ENCODE measurements at places on chromosomes 5 and 9. TPM values are rescaled to one million over a fixed set of nuclear protein-coding genes. Genes with fewer than 3 reads are reported as not detected.

DNA sequence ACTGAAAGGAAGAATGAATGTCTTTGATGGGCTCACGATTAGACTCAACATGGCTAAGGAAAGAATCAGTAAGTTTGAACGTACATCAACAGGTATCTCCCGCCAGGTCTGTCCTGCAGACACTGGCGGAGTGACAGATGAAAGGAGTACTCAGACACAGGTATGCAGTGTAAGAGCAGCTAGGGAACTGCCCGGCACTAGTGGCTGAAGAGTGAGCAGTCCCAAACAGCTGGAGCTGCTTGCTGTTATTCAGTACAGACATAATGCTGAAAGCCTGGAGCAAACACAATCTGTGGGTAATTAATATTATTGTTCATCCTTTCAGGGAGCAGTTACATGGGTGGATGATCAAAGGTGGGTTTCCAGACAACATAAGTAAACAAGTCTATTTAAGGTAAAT, 835.5 kb downstream of the TLE4 start:
- DNase-seq = no peak

The CNTFR gene
- polyA plus RNA-seq = 48.1 TPM

DNA sequence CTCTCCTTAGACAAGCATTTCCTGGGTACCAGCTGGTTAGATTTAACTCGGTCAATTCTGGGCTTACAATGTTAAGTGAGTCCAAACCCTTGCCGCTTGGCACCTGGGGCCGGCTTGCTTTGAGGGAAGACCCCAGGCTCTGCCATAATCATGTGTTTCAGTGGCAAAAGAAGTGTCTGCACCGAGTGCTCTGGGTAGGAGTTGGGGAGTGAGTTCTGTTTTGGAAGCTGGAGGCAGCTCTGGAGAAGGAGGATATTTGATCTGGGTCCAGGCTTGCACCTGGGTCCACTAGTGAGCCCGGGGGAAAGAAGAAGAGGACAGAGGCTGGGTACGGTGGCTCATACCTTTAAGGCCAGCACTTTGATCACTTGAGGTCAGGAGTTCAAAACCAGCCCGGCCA, 8.4 kb upstream of the OLFM1 start:
- DNase-seq = no peak

The ADGRD2 gene
- polyA plus RNA-seq = 0.19 TPM

- DNase-seq = no peak
Observed at GRCh38 chr5:60458666-60459065, 241.3 kb downstream of the DEPDC1B start.

DNA sequence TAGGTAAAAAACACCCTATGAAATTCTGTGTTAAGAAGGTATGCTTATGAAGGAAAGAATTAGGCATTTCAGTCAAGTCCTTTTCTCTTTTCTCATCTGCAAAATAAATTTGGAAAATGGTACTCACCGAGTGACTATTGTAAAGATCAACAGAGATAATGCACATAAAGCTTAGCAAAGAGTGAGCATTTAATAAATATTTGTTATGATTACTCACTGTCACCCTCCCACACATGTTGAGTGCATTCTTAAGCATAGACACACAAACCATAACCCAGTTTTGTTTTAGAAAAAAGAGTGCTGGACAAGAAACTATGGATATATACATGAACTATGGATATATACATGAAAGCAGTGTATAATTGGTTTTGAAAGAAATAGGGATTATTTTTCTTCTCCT, 54.7 kb upstream of the PRLR start:
- DNase-seq = no peak

The KCTD16 gene
- 2.3 TPM for polyA plus RNA-seq

- DNase-seq = peak; percentile 46
Observed at GRCh38 chr9:136847826-136848392, 1.3 kb upstream of the PHPT1 start.
